H9 (cell line): ENCODE measurements at places on chromosomes 6 and 20.

- no peaks in the 10 kb centered on the region for H3K36me3 ChIP-seq
- H3K4me1 ChIP-seq: no peaks in the 10 kb centered on the region
- no peak overlapping the region for H3K27ac ChIP-seq
- no peak for DNase-seq
These were observed 174.0 kb downstream of the RNF144B start for GRCh38 chr6:18561037-18561750.

- no peak overlapping the region for H3K27ac ChIP-seq
- no peaks in the 10 kb centered on the region; the same call in 1 of the 2 replicates for H3K36me3 ChIP-seq
- no peak overlapping the region for H3K4me3 ChIP-seq
- DNase-seq: no peak
- no peaks in the 10 kb centered on the region for H3K4me1 ChIP-seq
- H3K27me3 ChIP-seq: no peaks in the 10 kb centered on the region
These were observed 39.5 kb downstream of the PPP1R16B start for GRCh38 chr20:38844963-38845362.

DNA sequence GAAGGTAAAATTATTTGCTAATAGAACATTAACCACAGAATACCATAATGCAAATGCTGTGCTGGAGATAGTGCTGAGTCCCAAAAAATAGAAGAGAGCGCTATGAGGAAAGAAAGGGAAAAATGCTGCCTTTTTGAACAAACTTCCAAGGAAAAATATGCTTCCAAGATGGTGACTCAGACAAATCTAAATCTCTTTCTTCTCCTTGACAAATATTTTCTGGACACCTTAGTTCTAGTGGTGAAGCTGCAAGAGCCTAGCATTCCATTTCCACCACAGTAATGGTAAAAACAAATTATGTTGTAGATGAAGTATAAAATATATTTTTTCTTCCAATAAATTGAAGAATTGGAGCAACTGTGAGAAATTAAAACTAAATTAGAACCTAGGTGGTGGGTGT is 155.6 kb upstream of the TBX18 start:
- no peaks in the 10 kb centered on the region for H3K27me3 ChIP-seq
- H3K4me3 ChIP-seq: no peak overlapping the region

DNA sequence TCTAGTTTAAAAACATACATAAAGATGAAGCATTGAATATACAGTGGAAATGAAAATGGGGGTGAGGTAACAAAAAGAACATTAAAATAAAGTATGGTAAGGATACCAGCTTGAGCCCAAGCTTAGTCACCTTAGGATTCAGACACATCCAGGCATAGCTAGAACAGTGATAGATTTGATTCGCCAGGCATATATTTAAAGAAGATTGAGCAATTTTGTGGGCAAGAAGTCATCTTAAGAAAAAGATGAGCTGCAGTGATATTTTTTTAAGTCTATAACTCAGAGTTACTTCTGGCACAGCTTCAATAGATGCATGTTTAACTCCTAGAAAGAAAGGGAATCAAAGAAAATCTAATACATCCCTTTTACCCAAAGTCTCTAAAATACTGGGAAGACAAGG is 97.9 kb downstream of the BMP5 start:
- no peaks in the 10 kb centered on the region for H3K36me3 ChIP-seq
- H3K27ac ChIP-seq: no peak overlapping the region
- peaks cover 3% of the 10 kb centered on the region; the same call in 1 of the 2 replicates for H3K4me1 ChIP-seq
- DNase-seq: no peak
- no peak overlapping the region for H3K4me3 ChIP-seq

DNA sequence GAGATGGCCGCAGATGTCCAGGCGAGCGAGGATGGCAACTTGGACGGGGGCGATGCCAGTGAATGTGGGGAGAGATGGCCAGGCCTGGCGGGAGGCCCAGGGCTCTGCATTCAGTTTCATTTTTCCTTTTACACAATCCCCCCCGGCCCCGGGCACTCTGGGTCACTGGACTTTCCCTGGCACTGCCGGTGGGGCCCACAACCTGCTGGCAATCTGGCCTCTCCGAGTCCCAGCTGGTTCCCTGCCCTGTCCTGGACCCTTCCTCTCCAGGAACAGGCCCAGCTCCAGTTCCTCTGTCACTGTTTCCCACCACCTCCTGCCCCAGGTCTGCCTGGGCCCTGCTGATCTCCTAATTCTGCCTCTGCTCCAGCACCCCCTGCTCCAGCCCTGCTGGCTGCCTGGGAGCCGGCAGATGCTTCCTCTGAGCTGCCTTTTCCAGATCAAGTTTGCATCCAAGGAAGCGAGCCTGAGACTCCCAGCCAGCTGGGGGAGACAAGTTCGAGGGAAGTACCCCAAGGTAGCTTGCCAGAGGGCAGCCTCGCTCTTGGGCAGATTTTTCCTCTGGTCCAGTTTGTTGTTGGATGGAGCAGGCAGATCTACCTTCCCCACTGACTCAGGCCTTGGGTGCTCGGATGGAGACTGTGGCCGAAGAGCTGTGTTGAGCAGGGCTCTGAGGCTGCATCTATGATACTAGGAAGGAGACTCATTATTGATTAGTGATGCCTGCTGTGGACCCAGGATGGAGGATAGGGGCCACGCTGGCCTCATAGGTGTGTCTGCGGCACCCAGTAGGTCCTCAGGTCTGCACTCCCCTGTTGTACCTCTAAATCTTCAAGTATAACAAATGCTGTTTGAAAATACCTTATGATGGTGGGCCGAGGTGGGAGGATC is 83.2 kb downstream of the CEBPB start:
- H3K4me1 ChIP-seq: no peaks in the 10 kb centered on the region
- H3K36me3 ChIP-seq: no peaks in the 10 kb centered on the region
- no peak overlapping the region for H3K27ac ChIP-seq
- no peaks in the 10 kb centered on the region for H3K27me3 ChIP-seq
- no peak for DNase-seq
- H3K4me3 ChIP-seq: no peak overlapping the region

DNA sequence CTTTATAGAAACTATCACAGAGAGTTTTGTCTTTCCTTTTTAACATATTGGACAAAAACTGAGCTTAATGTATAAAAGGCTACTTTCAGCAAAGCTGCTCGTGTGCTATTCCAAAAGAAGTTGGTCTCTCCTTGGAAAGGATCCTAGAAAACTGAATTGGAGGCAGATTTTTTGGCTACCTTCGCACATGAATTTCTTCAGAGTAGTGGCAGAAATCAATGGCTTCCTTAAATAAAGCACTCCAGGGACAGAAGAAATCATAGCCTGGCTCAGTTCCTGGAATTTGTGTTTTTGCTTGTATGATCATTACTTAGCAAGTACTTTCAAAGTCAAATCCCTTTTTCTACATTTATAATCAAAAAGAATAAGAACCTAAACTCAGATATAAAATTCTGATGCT is 780.3 kb downstream of the PHF3 start:
- no peak overlapping the region for H3K27ac ChIP-seq
- no peak overlapping the region for H3K4me3 ChIP-seq
- no peak for DNase-seq
- H3K27me3 ChIP-seq: no peaks in the 10 kb centered on the region

GRCh38 chr20:34037121-34037520 is 43.4 kb downstream of the RALY start:
- H3K4me3 ChIP-seq: no peak overlapping the region
- H3K36me3 ChIP-seq: peaks cover 15% of the 10 kb centered on the region
- H3K27me3 ChIP-seq: no peaks in the 10 kb centered on the region
- no peak for DNase-seq
- no peak overlapping the region for H3K27ac ChIP-seq

- no peaks in the 10 kb centered on the region for H3K27me3 ChIP-seq
- no peak overlapping the region for H3K27ac ChIP-seq
- DNase-seq: peak; percentile 38
- no peaks in the 10 kb centered on the region for H3K4me1 ChIP-seq
- no peaks in the 10 kb centered on the region for H3K36me3 ChIP-seq
- no peak overlapping the region for H3K4me3 ChIP-seq
These were observed 38.0 kb upstream of the HSF2 start for GRCh38 chr6:122361314-122361979.
